Activated B cell treated with CpG ODN at 0.5 μM for 24 hours (primary cell): ENCODE measurements at places on chromosomes 7 and 10.

DNA sequence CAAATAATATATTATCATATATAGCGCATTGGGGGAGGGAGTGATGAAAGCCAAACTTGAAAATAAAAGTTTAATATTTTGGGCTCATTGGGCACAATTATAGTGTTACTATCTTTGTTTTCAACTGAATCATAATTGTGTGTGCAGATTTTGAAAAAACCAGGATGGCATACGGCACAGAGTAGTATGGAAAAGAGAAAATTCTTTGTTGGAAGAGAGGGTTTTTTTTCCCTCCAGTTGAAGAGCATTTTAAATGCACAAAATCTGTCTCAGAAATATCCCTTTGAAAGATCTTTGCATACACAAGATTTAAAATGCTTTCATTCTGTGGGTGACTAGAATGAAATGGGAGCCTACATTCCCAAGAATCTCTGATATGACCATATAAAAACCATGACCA is 269.6 kb downstream of the EXOC4 start:
- no peak for DNase-seq

GRCh38 chr7:72176875-72177274 is 235.3 kb downstream of the CALN1 start:
- DNase-seq = no peak

DNA sequence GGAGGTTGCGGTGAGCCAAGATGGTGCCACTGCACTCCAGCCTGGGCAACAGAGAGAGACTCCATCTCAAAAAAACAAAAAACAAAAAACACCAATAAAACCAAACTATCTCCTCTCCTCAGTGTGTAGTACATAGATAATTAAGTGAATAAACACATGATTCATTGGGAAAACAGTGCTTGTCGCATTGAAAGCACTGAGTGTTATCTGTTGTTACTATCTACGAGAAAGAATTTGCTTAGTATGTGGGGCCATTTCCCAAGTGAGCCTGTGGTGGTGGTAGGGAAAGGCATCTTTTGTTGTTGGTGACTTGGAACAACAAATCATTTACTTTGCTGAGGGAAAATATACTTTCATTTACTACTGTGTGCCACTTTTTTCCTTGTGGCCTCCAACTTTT is 42.6 kb downstream of the RSBN1L start:
- DNase-seq = no peak

GRCh38 chr7:47799524-47799923 is 148.7 kb downstream of the PKD1L1 start:
- DNase-seq = no peak

GRCh38 chr10:101219139-101219945 is 9.9 kb downstream of the LBX1 start:
- no peak for DNase-seq

- no peak for DNase-seq
Observed at GRCh38 chr7:1275451-1276381, 43.0 kb downstream of the UNCX start.

GRCh38 chr10:25017154-25017590 is 760 bp downstream of the THNSL1 start:
- DNase-seq = no peak

- no peak for DNase-seq
Observed at GRCh38 chr7:47266799-47267198, 315.1 kb downstream of the TNS3 start.

GRCh38 chr7:118184565-118184940 is 589 bp downstream of the LSM8 start:
- DNase-seq = no peak
